ENCODE measurements at places on chromosomes 2 and 18. TPM values are rescaled to one million over a fixed set of nuclear protein-coding genes. Genes with fewer than 3 reads are reported as not detected.

Gene ZFP36L2
- polyA plus RNA-seq, result 4.0 TPM

Gene GREB1L
- polyA plus RNA-seq, result 2.7 TPM

Gene ATOH8
- polyA plus RNA-seq, result 19.5 TPM

Gene GLI2
- 8.1 TPM for polyA plus RNA-seq

Gene PCARE
- not detected for polyA plus RNA-seq

DNA sequence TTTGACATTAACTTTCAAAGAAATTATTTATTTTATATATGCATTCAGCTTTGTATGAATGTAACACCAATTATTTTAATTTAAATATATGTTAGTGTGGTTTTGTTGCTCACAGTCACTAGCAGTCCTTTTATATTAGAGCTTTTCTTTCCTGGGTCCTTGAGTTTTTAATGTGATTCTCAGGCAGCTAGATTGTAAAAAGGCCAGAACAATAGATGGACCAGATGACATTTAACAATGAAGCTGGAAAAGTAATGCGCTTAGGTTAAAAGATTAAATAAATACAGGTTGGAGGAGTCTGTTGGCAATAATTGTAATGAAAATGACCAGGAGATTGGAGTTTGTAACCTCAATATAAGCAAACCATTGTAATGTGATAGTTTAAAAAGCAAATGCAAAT is 171.1 kb downstream of the FTCDNL1 start:
- no peak for DNase-seq

DNA sequence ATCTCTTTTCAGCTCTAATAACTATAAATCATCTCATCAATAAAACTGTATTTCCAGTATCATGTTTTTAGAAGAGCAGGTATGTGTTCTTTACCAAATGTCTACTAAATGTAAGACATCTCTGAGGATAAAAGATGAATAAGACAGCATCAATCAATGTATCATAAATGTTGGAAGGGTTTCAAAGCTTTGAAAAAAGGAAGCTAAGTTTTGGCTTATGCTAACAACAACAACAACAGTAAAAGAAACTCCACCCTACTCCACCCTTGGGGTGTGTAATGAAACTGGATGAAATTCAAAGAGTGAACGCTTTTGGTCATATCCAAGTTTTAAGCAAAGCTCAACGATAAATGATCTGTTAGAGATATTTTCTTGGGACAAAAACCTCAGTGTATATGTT is 17.1 kb downstream of the PRKD3 start:
- no peak for DNase-seq

- DNase-seq, result no peak
These were observed 4.4 kb downstream of the XRCC5 start for GRCh38 chr2:216113572-216113971.
